ENCODE measurements at places on chromosomes 16 and 17. TPM values are rescaled to one million over a fixed set of nuclear protein-coding genes. Genes with fewer than 3 reads are reported as not detected.

The PPY gene
- not detected for total RNA-seq

The DNAH17 gene
- total RNA-seq: 0.14 TPM

DNA sequence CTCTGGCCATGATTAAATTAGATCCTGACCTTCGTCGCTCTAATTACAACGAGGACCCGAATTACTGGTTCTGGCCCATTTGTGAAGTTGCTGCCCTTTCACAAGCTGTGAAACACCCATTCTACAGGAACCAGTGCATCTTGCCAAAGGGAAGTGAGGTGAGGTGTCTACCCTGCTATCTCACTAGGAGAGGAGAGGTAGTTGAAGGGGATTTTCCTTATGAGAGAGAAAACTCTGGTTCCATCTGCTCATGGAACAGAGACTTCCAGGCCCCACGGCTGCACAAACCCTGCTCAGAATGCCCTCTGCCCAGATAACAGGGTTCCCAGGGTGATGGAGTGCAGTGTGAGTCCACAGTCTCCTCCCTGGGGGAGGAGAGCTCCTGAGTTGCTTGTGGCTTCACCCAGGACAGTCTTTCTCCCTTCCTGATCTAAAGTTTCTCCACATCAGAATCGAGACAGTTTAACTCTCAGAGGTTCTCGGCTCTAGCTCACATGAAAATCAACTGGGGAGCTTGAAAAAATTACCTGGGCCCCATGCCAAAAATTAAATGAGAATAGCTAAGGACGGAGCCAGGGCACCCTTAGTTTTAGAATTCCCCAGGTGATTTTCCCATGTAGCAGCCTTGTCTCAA lies 7.8 kb upstream of the SSTR2 start:
- no peaks in the 10 kb centered on the region for H3K36me3 ChIP-seq
- H3K4me1 ChIP-seq: no peaks in the 10 kb centered on the region
- no peak overlapping the region for H3K4me3 ChIP-seq
- no peak for DNase-seq
- peaks cover 7% of the 10 kb centered on the region for H3K27me3 ChIP-seq

The ARHGDIG gene
- 3.3 TPM for total RNA-seq

DNA sequence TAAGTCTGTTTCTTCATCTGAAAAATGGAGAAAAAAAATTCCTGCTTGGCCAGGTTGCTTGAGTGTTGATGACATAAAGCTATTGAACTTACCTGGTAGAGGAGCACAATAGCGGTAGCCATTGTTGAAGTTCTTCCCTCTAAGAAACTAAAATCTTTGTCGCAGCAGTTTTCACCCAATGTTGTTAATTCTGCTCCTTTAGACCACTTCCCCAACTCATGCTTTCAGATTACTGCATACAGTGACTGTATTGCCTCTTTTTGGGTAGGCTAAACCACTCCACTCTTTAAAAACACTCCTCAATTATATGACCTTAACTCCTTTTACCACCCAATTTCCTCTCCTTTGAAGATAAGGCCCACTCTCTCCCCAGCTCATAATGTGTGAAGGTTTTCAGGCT lies 35.7 kb upstream of the CCL2 start:
- no peaks in the 10 kb centered on the region for H3K4me1 ChIP-seq
- H3K36me3 ChIP-seq: no peaks in the 10 kb centered on the region
- DNase-seq: no peak

The NEUROD2 gene
- total RNA-seq: not detected

- H3K4me3 ChIP-seq: no peak overlapping the region
- DNase-seq: no peak
- H3K36me3 ChIP-seq: no peaks in the 10 kb centered on the region
These were observed 8.6 kb upstream of the AKTIP start for GRCh38 chr16:53511403-53512280.

All from astrocyte (in vitro differentiated cells and primary cell).